CD14-positive monocyte (primary cell): ENCODE measurements at places on chromosomes 1 and 21.

DNA sequence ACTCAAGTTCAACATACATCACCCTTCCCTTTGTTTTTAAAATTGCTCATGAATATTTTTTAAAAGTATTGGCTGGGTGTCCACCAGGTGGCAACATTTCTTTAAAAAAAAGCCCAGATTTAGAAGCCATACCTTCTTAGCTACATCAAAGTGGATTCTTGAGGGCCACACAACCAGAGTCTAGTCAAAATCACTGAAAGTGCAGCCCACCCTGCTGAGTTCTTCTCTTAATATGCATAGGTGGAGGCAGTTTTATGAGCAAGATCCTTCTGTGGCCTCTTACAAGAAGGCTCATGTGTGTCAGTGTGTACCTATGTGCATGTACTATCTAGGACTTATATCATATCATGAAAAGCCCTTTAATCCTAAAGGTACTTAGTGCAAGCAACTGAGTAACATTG, 16.9 kb upstream of the GNG12 start:
- no peak for DNase-seq

DNA sequence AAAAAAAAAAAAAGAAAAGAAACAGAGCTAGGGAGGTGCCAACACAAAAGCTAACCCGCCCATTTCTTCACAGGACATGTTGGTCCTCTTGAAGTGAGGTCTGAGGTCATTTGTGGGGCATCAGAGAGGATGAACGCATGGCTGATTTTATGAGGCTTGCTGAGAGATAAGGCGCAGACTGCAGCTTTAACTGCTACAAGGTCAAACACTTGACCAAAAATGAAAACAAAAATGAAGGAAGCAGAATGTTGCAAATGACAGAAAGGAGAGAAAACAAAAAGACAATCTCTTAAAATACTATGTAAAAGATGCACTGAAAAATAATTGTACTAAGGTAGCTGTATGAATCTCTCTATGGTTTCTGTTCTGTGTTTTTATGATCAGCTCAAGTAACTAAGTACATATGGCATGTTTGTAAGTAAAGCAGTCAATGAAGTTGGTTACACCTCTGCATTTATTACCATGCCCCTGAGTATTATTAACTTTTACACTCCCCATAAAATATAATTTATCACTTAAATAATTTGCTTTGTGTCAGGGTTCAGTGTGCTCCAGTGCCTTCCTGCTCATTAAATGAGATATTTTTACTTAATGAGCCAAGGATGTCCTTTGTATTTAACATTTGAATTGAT, 249.1 kb upstream of the NR5A2 start:
- no peak for DNase-seq

- peak; percentile 32 for DNase-seq
Measured at GRCh38 chr1:210681158-210681557, 352.5 kb downstream of the HHAT start.

GRCh38 chr1:111463029-111463683, 10.6 kb upstream of the C1orf162 start:
- no peak for DNase-seq

- DNase-seq, result no peak
Measured at GRCh38 chr1:157842939-157843338, 1.3 kb upstream of the CD5L start.

- DNase-seq, result no peak
Measured at GRCh38 chr1:170239445-170239844, 93.7 kb downstream of the NTMT2 start.

- DNase-seq, result no peak
Measured at GRCh38 chr1:24490101-24490781, 12.4 kb upstream of the RCAN3 start.

GRCh38 chr1:52402860-52403240, 1.4 kb downstream of the ORC1 start:
- DNase-seq, result no peak

DNA sequence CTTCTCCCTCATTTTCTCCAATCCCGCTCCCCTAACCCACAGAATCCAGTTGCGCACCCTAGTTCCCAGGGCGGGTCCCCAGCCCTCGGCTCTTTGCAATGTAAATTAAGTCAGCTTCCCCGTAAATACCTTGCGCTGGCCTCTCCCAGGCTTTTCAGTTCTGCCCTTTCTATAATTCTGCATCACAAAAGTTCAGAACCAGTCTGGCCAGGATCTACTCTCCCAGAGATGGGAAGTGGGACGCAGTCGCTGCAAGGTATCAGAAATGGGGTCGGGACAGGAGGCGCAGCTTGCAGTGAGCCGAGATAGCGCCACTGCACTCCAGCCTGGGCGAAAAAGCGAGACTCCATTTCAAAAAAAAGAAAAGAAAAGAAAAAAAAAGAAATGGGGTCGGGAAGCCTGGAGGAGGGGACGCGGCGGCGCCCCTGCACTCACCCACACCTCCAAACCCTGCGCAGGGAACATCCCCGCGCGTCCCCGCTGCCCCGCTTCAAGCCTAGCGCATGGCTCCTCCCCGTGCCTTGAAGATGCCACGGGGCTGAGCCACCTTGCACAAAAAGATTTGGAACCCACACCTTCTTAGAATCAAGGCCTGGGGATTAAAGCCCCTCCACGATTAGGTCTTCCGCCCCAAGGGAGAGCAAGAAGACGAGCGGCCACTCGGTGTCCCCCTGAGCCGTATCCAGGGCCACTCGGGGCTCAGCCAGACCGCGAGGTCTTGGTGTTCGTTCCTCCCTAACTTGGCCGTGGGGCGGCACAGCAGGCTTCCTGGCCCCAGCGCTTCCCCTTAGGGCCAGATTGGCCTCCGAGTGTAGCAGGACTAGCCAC, 27.2 kb upstream of the ITLN2 start:
- DNase-seq, result peak; percentile 26

DNA sequence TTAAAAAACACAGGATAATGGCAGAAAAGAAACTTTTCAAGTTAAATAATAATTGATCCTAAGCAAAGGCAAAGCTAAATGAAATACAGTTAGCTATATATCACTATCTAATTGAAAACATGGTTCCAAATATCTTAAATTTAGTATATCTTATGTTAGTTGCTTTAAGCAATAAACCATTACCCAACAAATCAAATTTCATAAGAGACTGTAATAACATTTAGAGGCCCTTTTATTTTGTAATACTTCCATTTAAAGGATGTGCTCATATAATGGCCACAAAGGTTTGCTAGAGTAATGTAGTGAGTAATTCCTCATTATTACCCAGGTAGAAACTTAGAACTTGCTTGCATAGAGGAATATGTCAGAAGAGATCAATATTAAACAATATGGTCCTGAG, 32.3 kb downstream of the RPL5 start:
- no peak for DNase-seq

DNA sequence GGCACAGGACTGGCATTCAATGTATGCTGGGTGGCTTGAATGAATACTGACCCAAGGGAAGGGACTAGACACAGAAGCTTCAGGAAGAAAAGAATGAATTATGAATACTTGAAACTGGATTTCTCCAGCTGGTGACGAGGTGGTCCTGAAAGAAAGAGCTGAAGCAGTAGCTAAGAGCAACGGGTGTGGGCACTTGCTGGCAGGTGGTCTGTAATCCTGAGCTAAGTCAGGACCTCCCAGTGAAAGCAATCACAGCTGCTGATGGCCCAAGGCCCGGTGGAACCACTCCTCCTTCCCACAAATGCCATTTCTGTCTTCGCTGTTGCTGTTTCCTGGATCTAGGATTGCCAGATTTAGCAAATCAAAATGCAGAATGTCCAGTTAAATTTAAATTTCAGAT, 47.0 kb downstream of the NEK2 start:
- DNase-seq, result no peak

GRCh38 chr1:197448121-197448779, 180.2 kb downstream of the CRB1 start:
- no peak for DNase-seq

GRCh38 chr1:180287988-180288705, 58.1 kb downstream of the LHX4 start:
- DNase-seq, result no peak

DNA sequence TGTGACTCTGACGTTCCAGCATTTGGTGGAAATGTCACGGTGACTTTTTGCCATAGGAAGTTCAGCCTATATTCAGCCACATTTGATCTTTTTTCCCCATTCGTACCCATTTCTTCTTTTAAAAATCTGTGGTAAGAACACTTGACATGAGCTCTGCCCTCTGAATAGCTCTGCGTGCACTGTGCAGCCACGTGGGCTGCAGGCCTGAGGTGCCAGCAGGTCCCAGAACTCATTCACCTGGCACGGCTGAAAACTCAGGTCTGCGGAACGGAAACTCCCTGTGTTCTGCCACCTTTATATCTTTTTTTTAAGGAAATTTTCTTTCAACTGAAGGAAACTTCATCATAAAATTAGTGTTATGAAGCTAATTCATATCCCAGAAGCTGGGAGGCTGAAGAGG, 28.6 kb downstream of the CEP104 start:
- DNase-seq, result no peak

DNA sequence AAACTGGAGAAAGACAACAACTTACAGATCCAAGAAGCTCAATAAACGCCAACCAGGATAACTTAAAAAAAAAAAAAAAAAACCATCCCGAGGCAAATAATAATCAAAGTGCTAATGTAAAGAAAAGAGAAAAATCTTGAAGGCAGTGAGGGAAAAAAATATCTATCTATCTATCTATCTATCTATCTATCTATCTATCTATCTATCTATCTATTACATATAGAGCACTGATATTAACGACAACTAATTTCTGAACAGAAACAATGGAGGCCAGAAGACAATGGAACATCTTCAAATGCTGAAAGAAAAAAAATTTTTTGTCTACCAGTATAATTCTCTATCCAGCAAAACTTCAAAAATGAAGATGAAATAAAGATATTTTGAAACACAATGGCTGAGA, 18.0 kb downstream of the PACC1 start:
- no peak for DNase-seq

GRCh38 chr21:29376556-29376955, 77.8 kb downstream of the BACH1 start:
- DNase-seq, result peak; percentile 48

- no peak for DNase-seq
Measured at GRCh38 chr21:40901691-40902090, 54.7 kb upstream of the DSCAM start.

DNA sequence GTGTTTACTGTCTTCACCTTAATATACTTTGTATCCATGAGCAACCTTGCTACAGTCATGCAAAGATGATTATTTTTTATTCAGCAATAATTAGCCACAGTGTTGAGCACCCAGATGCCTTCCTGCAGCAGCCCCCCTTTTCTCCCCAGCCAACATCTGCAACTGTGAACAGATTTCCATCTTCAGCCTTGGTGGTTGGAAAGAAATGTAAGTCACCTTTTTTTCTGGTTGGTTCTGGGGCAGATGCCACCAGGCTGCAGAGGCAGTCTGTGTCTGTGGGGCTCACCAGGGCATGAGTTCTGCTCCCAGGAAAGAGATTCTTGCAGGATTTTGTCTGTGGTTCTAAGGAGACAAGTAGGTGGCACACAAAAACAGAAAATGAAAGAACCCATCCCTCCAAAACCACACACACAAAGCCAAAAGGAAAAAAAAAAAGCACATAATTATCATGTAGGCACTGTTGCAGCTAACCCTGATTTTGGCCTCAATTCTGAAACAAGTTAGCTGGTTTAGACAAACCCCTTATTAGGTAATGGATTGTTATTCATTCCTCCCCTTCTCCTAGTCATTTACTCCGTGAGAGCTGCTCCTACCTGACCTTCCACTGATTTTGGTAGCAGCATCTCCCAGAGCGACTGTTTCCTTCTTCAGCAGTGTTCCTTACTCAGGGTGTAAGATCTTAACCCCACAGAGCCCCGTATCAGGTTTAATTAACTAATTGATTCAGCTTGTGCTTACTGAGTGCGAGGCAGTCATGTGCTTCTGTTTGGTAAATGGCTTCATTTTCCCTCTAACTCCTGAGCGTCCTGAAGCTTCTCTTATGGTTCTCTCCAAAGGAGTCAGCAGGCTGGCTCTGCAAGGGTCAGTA, 36.5 kb downstream of the GALNT2 start:
- DNase-seq, result no peak

- peak; percentile 83 for DNase-seq
Measured at GRCh38 chr1:226627924-226628611, 79.5 kb downstream of the STUM start.

DNA sequence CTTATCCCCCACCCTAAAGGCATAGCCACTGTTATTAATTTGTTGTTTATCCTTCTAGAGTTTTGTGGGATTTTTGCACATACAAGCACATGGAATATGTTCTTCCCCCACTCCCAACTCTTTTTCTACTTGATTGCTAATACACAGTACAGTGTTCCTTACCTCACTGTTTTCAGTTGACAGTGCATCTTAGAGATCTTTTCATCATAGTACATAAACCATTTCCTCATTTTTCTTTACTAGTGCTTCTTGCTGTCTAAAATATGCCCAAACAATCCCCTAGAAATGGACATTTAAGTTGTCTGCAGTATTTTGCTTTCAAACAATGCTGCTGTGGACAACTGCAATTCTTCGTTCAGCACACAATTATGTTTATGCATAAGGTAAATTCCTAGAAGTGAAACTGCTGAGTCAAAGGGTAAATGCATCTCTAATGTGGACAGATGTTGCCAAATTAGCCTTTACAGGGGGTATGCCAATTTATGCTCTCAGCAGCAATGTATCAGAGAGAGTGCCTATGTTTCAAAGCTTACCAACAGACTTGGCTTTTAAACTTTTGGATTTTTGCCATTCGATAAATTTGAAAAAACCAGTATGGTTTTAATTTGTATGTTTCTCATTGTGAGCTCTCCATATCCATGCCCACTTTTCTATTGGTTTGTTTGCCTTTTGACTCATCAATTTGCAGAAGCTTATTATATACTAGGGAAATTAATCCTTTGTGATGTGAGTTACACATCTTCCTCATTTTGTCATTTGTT, 132.6 kb downstream of the MRPS6 start:
- DNase-seq, result peak; percentile 21

- DNase-seq, result no peak
Measured at GRCh38 chr1:26277719-26278118, 2.2 kb upstream of the SH3BGRL3 start.

DNA sequence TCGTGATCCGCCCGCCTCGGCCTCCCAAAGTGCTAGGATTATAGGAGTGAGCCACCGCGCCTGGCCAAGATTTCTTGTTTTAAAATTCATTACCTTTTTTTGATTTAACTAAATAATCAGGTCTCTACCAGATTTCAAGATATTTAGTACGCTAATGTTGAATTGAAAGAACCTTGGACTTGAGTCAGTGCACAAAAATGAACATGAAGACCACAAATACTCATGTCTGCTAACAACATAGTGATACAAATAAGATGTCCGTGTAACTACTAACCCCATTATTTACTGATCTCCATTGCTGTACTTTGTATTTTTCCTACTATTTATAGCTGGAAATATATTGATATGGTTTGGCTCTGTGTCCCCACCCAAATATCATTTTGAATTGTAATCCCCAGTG, 16.4 kb downstream of the MPZL1 start:
- DNase-seq, result no peak

GRCh38 chr1:223326776-223327175, 37.2 kb downstream of the SUSD4 start:
- DNase-seq, result no peak

DNA sequence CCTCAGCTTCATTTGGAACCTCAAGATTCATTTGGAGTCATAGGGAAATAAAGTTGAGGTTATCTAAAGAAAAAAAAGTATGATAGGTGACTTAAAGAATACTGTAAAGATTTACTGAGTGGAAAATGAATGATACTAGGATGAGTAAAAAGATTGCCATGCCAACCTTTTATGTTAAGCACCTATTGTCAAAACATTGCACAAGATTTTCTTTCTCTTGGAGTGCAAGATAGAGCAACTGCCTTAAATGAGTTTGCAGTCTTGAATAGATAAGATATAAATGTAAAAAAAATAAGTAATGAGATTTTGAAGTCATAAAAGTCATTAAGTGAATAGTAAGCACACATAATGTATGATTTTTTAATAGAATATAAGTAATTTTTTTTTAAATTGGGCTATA, 5.1 kb upstream of the ANGPTL1 start:
- DNase-seq, result no peak

- DNase-seq, result peak; percentile 29
Measured at GRCh38 chr1:48246727-48247126, 24.2 kb downstream of the SLC5A9 start.
